ENCODE measurements at places on chromosomes 5 and 9.

GRCh38 chr9:35792024-35792813 is 828 bp downstream of the NPR2 start:
- no peak for DNase-seq

GRCh38 chr9:106479679-106480078 is 383.3 kb upstream of the ZNF462 start:
- DNase-seq, result no peak

- no peak for DNase-seq
These were observed 273.2 kb downstream of the SMARCA2 start for GRCh38 chr9:2288309-2288708.

GRCh38 chr5:124227914-124228313 is 518.5 kb downstream of the ZNF608 start:
- DNase-seq, result no peak

- DNase-seq, result no peak
These were observed 173.8 kb downstream of the SSBP2 start for GRCh38 chr5:81577091-81577490.

GRCh38 chr5:177116631-177117373 is 16.8 kb upstream of the NSD1 start:
- peak; percentile 72 for DNase-seq

GRCh38 chr5:16934677-16935153 is 1.4 kb downstream of the MYO10 start:
- DNase-seq, result no peak

DNA sequence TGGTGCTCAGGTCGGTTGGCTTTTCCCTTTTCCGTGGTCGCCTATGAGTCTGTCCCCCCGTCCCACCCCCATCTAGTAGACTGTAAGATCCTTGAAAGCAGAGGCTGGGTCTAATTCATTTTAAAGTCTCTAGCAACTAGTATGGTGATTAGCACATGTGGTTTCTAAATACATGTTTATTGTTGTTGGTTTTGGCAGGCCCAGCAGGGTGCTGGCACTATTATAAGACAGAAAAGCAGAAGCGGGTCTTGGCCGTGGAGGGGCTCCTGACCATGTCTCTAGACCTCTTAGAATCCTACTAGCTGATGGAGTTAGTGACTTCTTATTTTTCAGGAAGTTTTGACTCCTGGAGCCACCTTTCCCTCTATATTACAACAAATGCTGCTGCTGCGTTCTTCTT is 61.5 kb upstream of the TNFSF8 start:
- DNase-seq, result no peak

DNA sequence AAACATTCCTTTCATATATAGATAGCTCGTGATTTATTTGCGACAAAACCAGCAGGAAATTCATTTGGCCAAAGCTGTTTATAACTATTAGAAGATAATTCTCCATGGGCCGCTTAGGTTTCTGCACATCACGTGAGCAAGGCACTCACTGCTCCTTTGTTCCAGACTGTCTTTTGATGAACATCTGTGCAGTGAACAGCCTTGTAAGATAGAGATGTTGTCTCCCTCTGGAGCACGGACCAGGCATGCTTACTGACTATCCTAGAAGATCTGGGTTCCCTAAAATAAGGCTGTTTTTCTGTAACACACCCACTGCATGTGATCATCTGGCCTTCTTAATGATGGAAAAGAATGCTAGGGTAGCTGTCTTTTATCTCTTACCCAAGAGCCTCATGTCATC is 30.9 kb downstream of the YIPF5 start:
- DNase-seq, result no peak

GRCh38 chr9:83327323-83327722 is 210.9 kb downstream of the FRMD3 start:
- DNase-seq, result no peak

DNA sequence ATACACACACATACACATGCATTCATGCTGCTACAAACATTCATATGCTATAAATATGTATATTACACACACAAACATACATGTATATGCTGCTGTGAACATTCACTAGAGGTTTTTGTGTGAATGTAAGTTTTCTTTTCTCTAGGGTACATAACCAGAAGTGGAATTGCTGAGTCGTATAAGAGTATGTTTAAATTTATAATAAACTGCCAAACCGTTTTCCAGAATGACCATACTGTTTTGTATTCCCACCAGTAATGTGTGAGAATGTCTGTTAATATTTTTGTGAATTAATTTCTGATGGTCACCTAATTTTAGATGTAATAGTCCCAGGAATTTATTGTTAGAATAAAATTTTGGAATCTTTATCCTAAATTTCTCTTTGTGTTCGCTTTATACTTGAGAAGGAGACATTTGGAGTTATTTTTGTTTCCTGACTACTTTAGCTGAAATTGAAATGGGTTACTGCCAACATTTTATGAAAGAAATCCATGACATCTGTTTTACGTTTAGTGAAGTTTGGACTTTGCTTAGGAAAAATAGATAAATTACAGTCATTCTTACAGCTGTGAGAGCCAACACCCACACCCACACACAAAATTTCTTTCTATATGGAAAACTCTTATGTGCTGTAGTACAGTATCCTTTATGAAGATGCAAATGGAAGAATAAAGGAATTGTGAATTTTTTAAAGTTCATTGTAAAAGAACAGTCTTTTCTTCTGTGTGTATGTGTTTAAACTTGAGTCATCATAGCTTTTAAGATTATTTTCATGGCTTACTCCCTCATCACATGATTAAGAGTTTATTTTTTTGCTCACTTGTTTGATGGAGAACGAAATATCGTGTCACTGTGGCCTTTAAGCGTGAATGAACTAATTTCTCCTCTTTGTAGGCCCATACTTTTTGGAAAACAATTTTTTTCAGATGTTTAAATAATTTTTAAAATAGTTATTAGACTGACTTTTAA is 24.3 kb downstream of the CENPP start:
- DNase-seq, result no peak

DNA sequence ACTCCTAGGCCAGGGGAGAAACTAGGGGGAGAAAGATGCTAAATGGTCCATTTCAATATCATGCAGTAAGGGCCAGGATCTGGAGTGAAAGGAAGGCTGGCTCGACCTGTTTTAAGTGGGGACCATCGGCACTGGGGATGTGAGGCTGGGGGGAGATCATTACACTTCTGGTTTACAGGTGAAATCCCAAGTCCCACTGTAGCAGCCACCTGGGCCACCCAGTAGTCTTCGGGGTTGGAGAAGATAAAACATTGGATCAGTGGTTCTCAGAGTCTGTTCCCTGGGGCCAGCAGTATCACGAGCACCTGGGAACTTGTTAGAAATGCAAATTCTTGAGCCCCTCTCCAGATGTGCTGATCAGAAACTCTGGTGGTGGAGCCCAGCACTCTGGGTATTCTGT is 111.3 kb upstream of the ALDH1B1 start:
- DNase-seq, result no peak

All from T-helper 17 cell (primary cell).